Activated CD8-positive, alpha-beta memory T cell treated with anti-CD3 and anti-CD28 coated beads for 1 hour (primary cell): ENCODE measurements at places on chromosomes 1 and 21.

DNA sequence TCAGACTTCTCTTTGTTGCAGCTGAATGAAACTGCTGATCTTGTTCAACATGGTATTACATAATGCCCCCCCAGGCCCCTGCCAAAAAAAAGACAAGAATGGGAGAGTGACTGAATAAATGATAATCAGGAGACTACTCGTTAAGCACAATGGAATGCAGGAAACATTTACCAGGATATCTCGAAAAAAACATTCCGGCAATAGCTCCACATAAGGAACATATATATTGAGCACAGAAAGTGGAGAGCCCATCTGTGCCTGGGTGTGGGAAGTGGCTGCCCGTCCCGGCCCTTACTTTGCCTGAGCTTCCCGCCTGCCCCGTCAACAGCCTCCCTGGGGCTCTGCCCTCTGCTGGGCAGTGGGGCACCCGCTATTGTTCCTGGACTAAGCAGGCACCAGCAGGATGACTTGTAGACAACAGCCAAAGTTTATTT, 13.3 kb downstream of the TRIM11 start:
- DNase-seq: no peak

GRCh38 chr1:115648717-115649691, 7.2 kb downstream of the VANGL1 start:
- DNase-seq: no peak

DNA sequence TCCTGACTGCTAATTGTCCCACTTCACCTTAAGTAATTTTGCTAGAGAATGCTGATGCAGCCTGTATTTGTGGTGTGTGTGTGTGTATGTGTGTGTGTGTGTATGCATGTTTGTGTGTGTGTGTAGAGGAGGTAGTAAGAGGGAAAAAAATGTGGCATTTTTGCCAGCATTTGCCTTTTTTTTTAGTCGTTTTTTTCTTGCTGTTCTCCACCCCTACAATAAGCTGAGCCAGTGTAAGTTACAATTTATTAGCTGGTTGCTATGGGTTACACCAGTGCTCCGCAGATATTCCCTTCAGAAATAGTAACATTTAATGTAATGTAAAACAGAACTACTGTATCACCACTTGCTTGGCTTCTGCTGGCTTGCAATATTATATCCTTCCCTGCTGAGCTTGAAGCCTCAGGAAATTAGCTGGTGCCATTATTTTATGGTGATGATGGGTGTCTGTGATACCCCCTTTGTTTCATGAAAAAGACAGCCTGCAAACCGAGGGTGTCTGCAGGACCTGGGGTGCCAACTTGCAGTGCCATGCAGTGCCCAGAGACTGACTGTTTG, 23.4 kb upstream of the IGSF3 start:
- no peak for DNase-seq

- no peak for DNase-seq
Measured at GRCh38 chr1:162942916-162943559, 82.1 kb upstream of the CCDC190 start.

GRCh38 chr1:235006132-235006721, 122.4 kb downstream of the TOMM20 start:
- DNase-seq: no peak

DNA sequence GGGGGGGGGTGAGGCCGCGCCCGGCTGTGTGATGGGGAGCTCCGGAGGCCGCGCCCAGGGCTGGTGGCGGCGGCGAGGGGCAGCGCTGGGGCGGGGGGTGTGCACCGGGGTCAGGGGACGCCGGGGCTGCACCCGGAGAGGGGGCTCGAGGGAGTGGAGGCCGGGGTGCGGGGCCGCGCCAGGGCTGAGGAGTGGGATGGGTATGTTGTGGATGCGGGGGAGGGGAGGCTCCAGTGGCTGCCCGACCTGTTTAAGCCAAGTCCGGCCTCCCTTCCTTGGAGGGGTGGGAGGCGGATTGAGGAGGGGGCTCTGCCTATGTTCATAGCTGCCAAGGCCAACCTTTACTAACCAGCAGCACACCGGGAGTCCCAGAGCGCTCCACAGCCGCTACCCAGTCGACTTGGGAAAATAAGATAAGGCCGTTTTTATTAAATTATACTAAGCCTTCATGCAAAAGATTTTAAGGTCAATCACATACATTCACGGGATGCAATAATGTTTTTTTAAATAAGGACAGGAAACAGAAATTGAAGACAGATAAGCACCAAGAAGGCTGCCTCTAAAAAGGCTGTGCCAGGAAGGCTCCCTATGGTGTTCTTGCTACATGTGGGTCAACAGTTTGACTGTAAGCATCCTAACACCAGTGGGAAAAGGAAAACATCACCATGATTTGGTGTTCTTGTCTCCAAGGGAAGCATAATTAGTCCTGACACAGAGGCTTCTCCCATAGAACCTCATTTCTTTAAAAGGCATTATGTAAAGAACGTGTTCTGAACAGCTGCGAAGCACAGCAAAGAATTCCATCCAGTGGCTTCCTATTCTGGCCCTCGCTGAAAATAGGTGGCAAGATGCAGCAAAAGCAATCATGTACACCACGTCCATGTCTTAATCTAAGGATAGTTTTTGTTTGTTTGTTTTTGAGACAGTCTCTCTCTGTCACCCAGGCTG, 626 bp upstream of the HLCS start:
- DNase-seq: no peak

GRCh38 chr1:118556936-118557335, 371.9 kb upstream of the SPAG17 start:
- DNase-seq: no peak

DNA sequence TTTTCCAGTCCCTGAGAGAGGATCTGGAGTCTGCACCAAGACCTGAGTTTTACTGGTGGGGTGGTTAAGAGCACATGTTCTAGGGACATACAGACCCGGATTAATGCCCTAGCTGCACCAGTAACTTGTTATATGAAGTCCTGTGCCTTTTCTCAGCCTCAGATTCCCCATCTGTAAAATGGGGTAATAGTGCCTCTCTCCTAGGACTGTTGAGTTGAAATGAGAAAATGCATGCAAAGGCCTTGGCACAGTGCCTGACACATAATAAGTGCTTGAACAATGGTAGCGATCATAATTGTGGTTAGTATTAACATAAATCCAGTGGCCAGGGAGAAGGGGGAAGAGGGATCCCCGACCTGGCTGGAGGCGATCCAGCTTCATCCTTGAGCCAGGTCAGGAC, 12.3 kb downstream of the AHDC1 start:
- DNase-seq: no peak

DNA sequence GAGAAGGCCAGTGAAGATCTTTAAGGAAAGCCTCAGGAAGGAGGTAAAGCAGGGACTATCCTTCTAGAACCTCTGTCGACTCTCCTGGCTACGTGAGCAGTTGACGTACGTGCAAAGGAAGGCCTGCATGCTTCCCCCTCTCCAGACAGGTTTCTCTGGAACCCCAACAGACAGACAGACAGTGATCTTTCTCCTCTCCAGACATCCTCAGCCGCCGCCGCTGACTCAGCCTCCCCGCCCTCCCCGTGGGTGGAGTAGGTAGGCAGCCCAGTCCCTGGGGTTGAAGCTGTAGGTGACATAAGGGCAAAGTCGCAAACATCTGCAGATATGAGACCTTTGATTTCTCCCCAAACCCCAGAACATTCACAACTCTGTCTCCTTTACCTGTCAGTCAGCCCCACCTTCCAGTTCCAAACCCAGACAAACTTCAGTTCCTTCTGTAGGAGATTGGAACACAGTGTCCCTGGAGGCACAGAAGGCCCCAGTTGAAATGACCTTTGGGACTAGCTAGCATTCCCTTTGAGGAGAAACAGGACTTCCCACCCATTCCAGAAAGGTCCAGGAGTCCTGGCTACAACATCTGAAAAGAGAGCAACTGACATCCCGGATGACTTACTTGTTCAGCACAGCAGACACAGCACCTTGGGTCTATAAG, 146.0 kb upstream of the JUN start:
- DNase-seq: peak; percentile 58

DNA sequence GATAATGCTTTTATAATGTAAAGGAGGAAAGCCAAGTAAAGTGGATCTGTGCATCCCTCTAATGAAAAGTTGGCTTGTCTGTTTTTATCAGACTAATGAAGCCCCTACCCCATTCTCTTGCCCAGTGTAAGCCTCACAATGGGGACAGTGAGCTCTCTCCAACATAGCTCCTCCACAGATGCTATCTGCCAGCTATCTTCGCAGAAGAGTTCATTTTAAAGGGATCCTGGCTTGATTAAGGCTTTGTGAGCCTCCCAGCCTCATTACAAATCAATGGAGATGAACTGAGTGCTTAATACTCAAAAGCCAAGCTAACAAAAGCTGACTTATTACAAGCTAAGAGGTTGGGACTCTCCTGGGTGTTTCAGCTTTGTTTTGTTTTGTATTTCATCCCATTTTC, 514.7 kb downstream of the NUF2 start:
- DNase-seq: no peak

GRCh38 chr1:35971601-35972000, 40.7 kb downstream of the AGO3 start:
- no peak for DNase-seq

GRCh38 chr1:69982992-69983391, 222.4 kb downstream of the LRRC40 start:
- no peak for DNase-seq

DNA sequence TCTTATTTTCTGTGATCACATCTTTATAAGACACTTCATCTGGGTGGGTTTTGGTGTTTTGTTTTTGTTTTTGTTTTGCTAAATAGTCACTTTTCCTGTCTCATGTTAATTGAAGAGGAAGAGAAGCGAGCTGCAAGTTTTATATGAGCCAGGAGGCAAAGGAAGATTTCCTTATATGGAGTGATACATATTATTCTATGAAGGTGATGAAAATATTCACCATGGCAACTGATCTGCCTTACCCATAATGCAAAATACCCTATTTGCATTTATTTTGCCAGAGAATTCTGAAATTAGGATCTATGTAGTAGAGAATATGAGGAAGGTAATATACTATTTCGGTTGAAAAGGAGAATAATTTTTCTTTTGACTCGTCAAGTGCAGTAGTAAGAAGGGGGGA, 13.9 kb downstream of the CXADR start:
- no peak for DNase-seq

- DNase-seq: no peak
Measured at GRCh38 chr21:26534517-26534916, 38.6 kb downstream of the CYYR1 start.

GRCh38 chr1:30028939-30029338, 694.4 kb downstream of the MATN1 start:
- no peak for DNase-seq

DNA sequence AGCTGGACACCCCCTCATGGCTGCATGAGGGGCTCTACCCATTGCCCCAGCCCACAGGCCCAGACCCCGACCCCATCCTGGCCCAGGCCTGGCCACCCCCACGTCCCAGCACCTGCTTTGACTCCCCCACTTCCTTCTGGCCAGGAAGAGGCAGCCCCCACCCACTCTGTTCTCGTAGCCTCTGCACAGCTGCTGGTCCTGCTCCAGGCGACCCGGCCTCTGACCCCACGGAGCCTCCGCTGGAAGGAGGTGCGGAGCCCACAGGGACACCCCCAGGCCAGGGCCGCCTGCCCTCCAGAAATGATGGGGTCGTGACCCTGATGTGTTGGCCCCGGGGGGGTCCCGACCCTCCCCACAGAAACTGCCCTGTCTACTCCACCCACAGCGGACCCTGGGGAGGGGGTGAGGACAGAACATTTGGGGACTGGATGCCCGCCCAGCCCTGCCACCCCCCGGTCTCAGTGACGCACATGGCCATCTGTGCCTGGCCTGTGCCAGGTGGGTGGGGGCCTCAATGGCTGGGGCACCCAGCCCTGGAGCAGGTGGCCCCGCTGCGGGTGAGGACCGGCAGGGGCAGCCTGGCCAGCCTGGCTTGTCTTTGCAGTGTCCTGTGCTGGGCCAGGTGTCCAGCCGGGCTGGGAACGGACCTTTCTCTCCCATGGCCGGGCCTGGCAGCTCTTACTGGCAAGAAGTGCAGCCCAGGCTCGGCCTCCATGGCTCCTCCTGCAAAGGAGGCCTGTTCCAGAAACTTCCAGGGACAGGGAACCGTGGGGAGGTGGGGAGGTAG, 78.6 kb downstream of the MORN1 start:
- no peak for DNase-seq

- DNase-seq: no peak
Measured at GRCh38 chr1:156154317-156154749, 948 bp downstream of the SEMA4A start.

DNA sequence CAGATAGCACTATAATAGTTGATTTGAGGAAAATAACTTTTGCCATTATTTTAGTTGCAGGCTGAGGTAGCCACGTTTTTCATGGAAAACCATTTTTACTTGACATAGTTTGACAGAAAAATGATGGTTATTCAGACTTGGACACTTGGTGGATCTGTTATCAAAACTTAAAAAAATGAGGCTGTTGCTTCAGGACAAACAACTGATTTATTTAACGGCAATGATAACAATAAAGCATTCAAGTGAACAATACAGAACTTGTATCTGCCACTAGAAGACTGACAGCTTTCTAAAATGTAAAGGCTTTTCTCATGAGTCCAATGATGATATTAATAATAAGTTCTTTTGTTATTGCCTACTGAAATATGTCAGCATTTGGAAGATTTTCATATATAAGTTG, 322.9 kb downstream of the BRINP3 start:
- DNase-seq: no peak

DNA sequence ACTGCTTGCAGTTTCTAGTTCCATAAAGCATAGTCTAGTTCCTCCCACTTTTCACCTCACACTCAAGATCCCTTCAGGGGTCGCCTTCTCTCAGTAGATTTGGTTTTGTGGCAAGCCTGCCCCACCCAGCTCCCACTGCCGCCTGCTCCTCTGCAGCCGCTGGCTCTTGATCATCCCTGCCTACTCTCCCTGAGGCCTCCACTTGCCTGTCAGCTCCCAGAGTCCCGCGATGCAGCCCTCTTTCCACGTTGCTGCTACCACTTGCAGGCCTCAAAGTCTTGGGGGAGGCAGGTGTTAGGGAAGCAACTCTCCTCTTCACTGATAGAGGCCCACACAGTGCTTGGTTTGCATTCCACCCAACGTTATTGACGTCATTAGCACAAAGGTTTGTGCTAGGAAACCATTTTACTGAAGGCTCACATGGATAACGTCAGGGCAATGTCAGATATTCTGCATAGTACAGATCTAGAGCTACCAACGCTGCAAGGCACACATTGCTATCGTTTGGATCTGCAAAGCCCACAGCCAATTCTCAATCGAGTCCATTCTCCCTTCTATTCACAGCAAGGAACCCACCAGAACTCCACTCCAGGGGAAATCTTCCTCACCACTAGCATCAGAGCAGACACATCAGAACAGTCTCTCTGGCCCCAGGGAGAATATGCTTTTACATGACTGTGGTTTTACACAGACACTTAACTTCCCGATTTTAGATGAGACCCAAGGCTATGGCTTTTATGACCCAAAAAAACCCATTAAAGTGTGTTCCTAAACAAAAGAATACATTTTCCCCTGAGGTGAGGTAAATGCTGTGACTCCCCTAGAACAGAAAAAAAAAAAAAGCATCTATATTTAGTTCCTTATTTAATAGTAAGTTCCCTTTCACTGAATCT, 519.5 kb upstream of the CAMK1G start:
- DNase-seq: no peak

DNA sequence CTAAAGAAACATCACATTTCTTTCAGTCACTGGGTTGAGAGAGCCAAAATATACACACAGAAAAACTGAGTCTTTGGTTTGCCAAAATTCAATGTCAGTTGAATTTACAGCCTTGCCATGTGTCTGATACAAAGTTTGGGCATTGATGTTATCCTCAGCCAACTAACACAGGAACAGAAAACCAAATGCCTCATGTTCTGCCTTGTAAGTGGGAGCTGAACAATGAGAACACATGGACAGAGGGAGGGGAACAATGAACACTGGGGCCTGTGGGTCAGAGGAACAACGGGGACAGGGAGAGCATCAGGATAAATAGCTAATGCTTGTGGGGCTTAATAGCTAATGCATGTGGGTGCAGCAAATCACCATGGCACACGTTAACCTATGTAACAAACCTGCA, 39.6 kb upstream of the C21orf91 start:
- no peak for DNase-seq

GRCh38 chr1:237677979-237678378, 212.7 kb downstream of the ZP4 start:
- DNase-seq: no peak
